AG04449 (cell line): ENCODE measurements at places on chromosomes 4 and X.

GRCh38 chr4:88005076-88005475 is 2.4 kb upstream of the PKD2 start:
- peak; percentile 82 for DNase-seq

DNA sequence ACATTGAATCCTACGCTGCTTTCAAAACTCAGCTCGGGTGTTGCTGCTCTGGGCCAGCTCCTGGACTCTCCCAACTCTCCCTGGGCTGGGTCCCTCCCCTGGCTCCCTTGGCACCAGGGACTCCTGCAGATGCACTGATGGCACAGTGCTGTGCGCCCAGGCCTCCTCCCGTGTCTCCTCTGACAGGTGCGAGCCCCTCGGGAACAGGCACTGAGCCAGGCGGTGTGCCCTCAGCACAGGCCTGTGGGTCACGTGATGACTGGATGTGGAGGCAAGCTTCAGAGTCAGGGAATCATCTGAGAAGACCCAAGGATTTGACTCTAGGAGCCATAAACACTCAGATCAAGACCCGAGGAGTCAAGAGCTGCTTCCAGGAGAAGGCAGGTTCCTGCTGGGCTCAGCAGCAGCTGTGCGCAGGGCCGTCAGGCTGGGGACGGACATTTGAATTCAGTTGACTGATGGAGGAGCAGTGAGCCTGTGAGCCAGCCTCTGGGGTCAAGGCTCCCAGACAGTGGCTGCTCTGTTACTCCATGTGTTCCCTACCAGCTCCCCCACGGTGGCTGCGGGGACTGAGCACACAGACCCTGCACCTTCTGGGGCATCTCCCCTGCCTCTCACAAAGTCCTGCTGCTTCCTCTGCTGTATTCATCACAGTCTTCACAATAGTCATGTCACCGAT is 33.0 kb downstream of the NAT8L start:
- no peak for DNase-seq

DNA sequence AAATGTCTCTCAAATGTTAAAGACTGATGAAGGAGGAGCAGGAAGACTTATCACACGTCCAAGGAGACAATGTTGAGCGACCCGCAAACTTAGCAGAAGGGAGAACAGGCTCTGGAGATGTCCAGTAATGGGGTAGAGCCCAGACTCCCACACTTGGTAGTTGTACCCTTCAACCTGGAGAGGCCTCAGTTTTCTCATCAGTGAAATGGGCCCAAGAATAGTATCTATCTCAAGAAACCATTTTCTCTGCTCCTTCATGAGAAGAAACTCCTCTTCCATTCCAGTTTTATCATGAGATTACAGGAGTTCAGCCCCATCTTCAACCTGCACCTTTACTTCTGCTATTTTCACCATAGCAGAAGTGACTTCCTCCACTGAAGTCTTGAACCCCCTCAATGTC is 169.9 kb downstream of the DHRSX start:
- DNase-seq = no peak

GRCh38 chrX:28802625-28803024 is 215.4 kb downstream of the IL1RAPL1 start:
- DNase-seq = no peak

DNA sequence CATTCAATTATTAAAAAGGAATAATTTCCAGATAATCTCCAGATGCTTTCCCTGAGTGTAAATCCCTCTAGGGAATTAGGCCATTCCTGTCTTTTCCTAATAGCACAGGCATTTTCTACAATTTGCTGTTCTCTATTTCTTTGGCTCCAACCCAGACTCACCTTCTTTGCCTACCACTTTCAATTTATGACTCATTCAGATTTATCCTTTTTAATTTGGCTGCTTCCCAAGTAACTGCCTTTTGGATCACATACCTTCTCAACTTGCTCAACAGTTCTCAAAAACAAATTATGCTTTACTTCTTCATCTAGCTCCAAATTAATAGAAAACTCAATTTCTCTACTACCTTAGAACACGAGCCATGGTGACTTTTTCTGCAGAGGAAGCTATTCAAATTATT is 1166.3 kb upstream of the PCDH7 start:
- DNase-seq = no peak

DNA sequence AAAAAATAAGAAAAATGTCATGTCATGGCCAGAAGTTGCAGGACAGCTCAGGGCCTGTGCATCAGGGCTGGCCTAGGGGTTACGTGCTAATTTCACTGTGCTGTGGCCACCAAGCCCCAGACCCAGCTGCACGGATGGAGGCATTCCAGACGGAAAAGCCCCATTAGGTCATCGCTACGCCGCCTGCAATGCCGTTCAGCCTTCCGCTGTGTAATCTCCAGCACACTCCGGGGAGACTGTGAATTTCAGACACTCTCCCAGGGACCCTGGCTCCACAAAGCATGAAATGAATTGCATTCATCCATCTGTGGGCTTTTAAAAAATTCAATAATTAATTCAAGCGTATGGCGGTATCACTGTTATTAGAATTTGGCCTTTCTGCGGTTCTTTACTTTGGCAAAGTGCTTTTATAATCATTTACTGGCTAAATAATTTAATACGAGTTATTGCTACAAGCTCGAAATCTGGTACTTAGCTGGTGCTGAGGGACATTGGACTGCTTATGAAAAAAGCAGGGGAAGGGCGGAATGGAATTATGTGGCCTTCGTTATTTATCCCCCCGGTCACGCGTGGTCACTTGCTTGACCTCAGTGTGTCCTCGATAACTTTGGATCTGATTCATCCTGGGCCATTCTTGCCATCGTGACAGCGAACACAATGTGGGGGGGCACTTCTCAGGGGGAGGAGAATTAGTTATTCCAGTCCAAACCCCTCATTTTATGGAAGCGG is 9.0 kb upstream of the NSG1 start:
- DNase-seq = no peak

DNA sequence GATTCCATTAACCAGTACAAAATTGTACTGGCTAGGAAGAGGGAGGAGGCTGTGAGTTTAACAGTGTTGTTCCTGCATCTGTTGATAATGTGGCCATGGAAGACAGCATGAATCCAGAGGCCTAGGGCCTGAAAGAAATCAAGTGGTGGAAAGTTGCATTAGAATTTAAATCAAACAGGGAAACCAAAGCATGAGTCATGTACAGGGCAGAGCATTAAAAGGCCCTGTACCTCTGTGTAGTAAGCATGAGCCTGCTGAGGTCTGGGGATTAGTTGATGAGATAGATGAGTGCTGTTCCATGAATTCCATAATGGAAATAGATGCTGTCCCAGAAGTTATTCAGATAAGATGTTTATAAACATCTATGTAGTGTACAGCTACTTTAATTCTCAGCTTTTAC is 58.3 kb downstream of the MID1IP1 start:
- DNase-seq = no peak

DNA sequence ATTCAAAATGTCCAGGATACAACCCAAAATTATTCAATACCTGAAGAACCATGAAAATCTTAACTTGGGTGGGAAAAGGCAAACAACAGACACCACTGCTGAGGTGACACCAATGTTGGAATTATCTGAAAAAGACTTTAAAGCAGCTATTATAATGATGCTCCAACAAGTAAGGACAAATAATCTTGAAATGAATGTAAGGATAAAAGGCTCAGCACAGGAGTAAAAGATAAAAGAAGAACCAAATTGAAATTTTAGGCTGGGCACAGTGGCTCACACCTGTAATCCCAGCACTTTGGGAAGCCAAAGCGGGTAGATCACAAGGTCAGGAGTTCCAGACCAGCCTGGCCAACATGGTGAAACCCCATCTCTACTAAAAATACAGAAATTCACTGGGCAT is 4.0 kb upstream of the SLC9A7 start:
- DNase-seq = no peak

DNA sequence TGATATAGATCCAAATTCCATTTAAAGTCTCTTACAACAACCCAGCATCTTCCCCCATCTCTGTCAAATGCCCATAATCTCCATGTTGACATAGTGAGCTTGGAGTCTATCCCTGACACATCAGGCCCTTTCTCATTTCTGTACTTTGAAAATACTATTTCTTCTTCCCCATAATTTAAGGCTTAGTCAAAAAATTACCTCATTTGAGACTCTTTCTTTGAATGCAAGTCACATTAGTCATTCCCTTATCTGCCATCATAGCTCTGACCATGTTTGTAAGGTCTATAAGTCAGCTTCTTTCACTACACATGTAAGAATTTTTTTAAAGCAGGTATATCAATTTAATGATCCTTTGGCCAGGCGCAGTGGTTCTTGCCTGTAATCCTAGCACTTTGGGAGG is 99.9 kb downstream of the DDX60 start:
- DNase-seq = peak; percentile 54

GRCh38 chrX:69163936-69164741 is 1.1 kb downstream of the PJA1 start:
- DNase-seq = no peak

DNA sequence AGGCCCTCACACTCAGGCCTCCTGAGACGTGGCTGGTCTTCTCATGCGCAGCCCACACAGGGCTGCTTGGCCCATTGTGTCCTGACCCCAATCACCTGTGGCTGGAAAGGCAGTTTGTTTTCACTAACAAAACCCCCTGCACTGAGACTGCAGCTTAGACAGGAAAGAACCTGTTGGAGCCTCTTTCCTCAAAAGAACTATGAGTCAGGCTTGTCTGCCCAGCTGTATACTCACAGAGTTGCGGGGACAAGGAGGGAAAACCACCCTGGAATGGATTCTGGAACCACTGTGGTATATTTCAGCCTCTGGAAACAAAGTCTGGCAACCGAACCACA is 5.2 kb upstream of the TMEM156 start:
- no peak for DNase-seq

- no peak for DNase-seq
Measured at GRCh38 chr4:74772783-74773182, 21.5 kb downstream of the BTC start.

GRCh38 chr4:78454016-78454415 is 97.6 kb upstream of the ANXA3 start:
- no peak for DNase-seq

DNA sequence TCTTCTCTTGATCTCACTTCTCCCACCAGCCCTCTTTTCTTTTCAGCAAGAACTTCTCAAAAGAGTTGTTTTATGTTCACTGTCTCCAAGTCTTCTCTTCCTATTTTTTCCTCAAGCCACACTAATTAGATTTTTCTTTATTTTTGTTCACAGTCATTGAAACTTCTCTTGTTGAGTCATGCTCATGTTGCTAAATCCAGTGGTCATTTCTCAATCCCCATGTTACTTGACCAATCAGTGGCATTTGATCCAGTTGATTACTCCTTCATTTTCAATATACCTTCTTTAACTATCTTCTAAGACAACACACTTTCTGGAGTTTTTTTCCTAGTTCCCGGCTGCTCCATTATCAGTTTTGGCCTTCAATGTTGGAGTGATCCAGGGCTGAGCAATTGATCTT is 103.1 kb upstream of the LSM6 start:
- DNase-seq = no peak

DNA sequence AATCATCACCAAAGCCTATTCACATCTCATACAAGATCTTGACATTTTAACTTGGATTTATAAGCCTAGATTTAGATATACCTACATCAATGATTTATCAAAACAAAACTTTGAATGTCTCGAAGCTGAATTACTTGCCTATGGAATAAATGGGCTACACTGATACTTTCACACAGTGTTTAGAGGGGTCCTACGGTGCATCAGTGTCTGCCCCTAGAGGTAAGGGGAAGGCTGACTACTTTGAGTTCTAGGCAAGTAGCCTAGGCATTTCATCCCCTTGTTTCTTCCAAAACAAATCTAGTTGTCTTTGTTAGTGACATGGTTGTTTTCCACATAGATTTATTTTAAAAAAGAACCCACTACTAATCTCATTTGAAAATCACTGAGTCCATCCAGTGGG is 158.1 kb upstream of the ATOH1 start:
- DNase-seq = no peak

DNA sequence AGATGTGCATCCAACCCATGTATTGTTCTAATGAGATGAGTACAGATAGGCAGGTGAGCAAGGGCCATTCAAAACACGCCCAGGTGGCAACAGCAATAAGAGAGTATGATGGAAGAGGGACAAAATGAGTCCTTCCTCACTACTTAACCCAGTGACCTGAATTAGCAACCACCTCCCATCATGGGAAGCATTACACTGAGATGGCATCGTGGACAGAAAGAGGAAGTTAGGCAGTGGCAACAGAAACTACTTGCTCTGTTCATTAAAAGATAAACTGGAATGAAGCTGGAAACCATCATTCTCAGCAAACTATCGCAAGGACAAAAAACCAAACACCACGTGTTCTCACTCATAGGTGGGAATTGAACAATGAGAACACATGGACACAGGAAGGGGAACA is 17.2 kb downstream of the RXFP1 start:
- DNase-seq = no peak

DNA sequence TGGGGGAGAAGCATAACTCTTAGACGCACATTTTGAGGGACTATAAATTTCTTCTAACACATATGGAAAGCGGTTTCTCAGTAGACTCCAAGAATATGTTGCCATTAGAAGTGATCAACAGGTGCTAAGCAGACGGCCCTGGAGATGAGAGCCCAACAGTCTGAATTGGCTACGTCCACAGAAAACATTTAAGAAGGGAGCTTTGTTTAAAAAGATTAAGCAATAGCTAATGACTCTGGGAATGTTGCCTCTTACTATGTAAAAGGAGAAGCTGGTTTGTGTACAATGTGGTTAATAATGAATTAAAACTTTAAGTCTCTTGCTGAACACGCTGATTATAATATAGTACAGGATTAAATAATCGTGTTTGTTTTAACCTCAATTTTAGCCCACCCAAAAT is 399.5 kb downstream of the SMARCA1 start:
- DNase-seq = no peak

DNA sequence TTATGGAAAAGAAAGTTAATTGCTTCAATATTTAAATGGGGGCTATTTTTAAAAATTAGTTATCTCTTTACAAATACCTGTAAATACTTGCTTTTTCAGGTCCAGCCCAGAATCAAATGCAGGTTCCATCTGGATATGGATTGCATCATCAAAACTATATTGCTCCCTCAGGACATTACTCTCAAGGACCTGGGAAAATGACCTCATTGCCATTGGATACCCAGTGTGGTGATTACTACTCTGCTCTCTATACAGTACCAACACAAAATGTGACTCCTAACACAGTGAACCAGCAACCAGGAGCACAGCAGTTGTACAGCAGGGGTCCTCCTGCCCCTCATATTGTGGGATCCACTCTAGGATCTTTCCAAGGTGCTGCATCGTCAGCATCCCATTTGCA is 29.2 kb downstream of the SEC24B start:
- DNase-seq = no peak

GRCh38 chr4:40990899-40991265 is 223.5 kb downstream of the APBB2 start:
- DNase-seq = no peak

- no peak for DNase-seq
Measured at GRCh38 chrX:132491191-132491590, 2.4 kb upstream of the MBNL3 start.

DNA sequence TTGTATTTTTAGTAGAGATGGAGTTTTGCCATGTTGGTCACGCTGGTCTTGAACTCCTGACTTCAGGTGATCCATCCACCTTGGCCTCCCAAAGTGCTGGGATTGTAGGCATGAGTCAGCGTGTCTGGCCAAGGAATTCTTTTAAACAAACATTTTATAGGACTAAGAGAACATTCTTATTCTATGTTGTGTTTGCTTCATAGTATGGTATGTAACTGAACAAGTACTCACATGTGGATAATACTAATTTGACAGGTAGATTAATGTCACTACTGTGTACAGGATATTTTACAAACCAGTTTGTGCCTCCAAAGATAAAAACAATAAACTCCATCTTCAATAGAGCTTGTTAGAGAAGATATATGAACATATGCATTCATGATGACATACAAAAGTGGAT is 1353.4 kb downstream of the PCDH7 start:
- DNase-seq = no peak
